ENCODE measurements at places on chromosomes 4 and X.

GRCh38 chr4:665381-665750 is 8.7 kb downstream of the ATP5ME start:
- no peak for DNase-seq

GRCh38 chrX:115372152-115372551 is 82.6 kb downstream of the LUZP4 start:
- DNase-seq: no peak

GRCh38 chr4:106080376-106080775 is 185.1 kb downstream of the NPNT start:
- no peak for DNase-seq

DNA sequence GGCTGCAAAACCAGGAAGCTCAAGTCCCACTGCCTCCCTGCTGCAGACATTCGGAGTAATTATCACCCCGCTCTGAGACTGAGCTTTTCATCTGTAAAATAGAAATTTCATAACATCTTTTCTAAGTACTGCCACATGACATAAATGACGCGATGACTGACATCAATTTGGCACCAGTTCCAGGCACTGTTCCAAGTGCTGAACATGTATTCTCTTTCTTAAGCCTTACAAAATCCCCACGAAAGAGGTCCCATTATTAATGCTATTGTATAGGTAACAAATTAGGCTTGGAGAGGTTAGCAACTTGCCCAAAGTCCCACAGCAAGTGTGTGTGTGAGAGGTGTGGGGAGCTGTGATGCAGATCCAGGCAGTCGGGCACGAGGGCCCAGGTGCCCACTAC is 56.4 kb downstream of the SLC2A9 start:
- no peak for DNase-seq

- peak; percentile 54 for DNase-seq
Observed at GRCh38 chr4:8393593-8394038, 46.9 kb downstream of the ACOX3 start.

DNA sequence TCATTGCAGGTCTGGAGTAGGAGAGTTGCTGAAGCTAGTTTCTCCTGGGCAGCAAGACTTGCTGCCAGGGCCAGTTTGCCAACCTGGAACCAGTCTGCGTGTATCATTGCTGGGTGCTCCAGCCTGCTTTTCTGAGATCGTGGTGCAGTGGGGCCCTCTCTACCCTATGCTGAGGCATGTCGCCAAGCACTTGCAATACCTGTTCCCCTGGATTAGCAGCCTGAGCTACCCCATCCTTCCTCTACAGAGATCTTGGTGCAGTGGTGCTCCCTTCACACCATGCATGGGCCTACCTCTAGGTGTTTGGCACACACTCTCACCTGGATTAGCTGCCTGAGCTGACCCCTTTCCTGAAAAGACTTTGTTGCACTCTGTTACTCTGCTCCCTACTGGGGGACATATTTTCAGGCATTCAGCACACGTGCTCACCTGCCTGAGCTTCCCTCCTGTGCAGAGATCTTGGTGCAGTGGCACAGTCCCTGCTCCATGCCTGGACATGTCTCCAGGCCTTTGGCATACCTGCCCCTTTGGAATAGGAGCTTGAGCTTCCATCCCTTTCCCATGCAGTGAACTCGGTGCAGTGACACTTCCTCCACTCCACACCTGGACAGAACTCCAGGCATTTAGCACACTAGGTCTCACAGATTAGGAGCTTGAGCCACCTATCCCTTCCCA is 133.7 kb upstream of the CXCL13 start:
- no peak for DNase-seq

DNA sequence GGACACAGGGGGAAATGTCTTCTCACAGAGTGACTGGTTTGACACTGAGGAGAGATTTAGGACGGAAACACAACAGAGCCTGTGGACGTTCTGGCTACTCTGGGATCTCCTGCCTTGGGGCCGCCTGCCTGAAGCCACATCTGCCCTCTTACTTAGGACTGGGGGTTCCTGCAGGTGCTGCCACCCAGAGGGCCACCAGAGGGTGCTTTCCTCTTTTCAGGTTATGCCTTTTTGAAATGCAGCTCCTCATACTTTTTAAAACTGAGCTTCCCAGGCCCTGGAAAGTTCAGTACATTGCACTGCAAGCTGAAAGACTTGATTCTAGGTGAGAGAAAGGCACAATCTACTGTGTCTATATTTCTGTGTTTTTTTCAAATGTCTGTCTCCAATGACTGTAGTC is 92.2 kb upstream of the PGRMC2 start:
- no peak for DNase-seq

- peak; percentile 76 for DNase-seq
Observed at GRCh38 chr4:78939667-78940008, 400 bp upstream of the PAQR3 start.

GRCh38 chr4:176579226-176579625 is 213.5 kb downstream of the VEGFC start:
- no peak for DNase-seq

Measured in NCI-H1092 treated with DMSO at 0.1 percent for 48 hours (cell line).